Activated naive CD4-positive, alpha-beta T cell (primary cell): ENCODE measurements at places on chromosomes 7 and 10.

DNA sequence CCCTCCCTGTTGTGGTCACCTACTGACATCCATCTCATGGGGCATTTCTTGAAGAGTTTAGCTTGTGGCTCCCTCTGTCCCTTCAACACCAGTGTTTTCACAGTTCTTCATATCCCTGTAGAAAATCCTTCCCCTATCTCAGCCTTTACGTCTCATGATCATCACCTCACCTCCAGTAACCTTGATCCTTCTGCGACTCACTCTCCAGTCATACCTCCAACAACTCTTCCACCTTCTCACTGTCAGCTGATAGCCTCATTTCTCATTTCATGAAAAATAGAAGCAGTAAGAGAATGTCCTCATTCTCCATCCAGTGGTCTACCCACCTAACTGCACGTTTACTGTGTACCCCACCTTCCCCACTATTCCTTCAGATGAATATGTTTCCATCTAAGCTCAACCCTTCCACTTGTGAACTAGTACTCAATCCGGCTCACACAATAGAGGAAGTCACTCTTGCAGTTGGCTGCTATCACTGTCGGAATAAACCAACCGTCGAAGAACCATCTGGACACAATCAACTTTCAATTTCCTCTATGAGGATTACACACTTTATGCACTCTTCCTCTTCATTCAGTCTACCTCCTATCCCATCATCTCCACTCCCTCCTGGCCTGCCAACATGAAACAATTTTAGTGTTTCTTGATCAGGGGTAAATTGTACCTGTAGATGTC, 256.0 kb downstream of the AHR start:
- DNase-seq: no peak

DNA sequence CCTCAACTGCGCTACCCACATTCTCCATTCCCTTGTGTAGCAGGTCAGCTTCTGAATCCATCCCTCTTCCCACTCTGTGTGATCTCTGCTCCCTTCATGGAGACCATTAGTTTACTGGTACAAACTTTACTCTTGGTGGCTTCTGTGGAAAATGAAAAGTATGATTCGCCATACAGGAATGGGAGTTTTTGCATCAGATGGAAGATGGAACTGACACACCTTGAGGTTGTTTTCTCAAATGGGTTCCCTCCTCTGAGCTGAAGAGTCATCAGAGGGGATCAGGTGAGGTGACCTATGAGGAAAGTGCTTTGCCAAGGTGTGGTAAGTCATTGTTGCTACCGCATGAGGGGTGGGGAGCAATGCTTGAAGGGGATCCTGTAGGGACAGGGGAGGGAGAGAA, 266.8 kb downstream of the INHBA start:
- no peak for DNase-seq

DNA sequence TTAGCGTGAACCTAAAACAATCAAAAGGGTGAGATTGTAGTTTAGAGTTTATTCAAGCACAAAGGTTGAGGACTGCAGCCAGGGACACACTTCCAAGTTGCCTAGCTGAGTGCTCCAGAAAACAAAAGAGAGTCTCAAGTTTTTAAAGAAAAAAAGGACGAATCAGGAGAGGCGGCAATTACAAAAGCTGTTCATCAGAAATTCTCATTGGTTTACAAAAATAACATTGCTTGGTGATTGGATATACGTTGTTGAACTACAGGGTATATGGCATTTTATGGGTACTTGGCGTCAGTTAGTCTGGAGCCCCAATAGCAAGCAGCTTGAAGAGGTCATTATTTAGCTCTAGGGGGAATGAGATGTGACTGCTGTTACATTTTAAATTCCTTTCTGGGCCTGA, 11.5 kb downstream of the ZNF438 start:
- no peak for DNase-seq

GRCh38 chr10:18675086-18675801, 16.0 kb downstream of the ARL5B start:
- no peak for DNase-seq

GRCh38 chr7:137421366-137421765, 77.8 kb upstream of the PTN start:
- no peak for DNase-seq

- DNase-seq: no peak
Measured at GRCh38 chr10:120328647-120329046, 128.4 kb upstream of the PLPP4 start.

DNA sequence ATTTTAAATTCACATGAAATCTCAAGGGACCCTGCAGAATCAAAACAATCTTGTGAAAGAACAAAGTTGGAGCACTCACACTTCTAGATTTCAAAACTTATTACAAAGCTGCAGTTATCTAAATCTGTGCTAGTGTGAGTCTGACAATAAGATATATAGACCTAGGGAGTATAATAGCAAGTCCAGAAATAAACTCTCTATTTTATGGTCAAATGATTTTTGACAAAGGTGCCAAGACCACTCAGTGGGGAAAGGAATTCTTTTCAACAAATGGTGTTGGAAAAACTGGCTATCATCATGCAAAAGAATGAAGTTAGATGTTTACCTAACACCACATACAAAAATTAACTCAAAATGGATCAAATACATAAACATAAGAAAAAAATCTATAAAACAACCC, 68.2 kb downstream of the TFEC start:
- DNase-seq: no peak

- no peak for DNase-seq
Measured at GRCh38 chr10:122508021-122508420, 46.7 kb downstream of the HTRA1 start.

GRCh38 chr7:115552766-115553165, 477.8 kb downstream of the TFEC start:
- DNase-seq: no peak
